ENCODE measurements at places on chromosomes 5 and 9.

- DNase-seq: no peak
These were observed 84.6 kb upstream of the FBXW11 start for GRCh38 chr5:172090976-172091547.

DNA sequence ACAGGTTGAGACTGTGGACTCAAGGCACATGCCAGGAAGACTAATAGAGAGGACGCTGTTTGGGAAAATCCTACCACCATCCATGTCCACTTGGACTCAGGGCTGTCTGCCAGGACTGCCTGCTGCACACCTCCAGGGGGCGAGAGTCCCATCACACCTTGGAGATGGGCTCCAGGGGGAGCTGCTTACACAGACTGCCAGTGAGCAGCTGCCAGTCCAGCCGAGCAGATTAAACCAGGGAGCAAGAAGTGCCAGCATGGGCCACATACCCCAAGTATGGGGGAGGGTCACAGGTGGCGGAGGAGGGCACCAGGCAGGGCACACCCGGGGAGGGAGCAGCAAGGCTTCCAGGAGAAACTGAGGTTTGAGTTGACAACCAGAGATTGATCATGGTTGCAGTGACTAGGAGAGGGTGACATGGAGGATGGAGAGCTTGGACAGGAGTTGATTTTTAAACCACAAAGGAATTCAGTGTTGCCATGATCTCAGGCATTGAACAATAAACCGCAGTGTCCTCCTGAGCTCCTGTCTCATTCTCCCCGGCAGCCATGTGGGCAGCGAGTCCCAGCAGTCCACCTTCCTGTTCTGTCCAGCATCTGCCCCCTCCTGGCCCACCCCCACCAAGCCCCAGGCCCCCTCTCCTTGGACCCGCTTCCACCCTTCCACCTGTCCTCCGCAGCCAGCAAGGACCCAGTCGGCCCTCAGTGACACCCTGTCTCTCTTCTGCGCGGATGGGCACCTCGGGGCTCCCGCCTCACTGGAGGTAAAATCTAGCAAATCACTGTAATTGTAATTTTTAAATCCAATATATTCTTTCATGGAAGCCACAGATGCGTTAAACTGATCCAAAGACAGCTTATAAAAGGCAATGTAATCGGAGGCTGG is 3.1 kb upstream of the VAV2 start:
- DNase-seq: no peak

- no peak for DNase-seq
These were observed 21.1 kb downstream of the PARP8 start for GRCh38 chr5:50687548-50687947.

- no peak for DNase-seq
These were observed 41.8 kb downstream of the ARHGAP26 start for GRCh38 chr5:142811866-142812557.

DNA sequence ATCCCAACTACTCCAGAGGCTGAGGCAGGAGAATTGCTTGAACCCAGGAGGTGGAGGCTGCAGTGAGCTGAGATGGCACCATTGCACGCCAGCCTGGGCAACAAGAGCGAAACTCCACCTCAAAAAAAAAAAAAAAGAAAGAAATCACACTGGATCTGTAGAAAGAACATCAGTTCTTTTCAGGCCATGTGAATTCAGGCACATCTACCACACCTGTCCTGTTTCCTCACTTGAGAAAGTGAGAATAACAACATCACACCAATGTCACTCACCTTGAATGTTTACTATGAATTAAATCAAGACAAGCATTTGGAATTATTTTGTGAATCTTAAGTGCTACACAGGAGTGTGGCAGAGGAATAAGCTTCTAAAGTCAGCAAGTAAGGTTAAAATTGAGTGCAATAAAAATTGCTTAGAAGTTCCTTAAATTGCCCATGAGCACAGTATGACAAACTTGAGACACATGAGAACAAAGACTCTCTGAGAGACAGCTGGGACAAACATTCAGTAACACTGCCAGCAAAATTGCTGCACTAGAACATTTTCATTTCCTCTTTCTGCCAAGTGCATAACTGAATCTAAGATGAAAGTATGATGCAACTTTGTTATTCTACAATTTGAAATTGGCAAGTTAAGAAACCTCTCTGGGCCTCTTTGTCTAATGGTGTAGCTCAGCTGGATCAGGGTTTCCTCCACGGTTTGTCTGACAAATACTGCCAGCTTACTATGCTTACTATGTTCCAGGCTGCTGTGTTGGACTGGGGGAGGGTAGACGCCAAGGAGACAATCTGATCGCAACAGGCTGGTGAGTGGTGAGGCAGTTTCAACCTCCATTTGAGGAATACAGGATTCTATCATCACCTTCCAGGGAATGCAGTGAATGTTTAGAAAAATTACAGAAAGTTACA is 1.9 kb upstream of the RIC1 start:
- peak; percentile 60 for DNase-seq

Measured in AG09309 (cell line).